ENCODE measurements at places on chromosomes 4 and X.

- no peak for DNase-seq
Observed at GRCh38 chr4:150323406-150324325, 245.4 kb downstream of the DCLK2 start.

GRCh38 chr4:173194157-173194556 is 25.5 kb downstream of the GALNT7 start:
- no peak for DNase-seq

DNA sequence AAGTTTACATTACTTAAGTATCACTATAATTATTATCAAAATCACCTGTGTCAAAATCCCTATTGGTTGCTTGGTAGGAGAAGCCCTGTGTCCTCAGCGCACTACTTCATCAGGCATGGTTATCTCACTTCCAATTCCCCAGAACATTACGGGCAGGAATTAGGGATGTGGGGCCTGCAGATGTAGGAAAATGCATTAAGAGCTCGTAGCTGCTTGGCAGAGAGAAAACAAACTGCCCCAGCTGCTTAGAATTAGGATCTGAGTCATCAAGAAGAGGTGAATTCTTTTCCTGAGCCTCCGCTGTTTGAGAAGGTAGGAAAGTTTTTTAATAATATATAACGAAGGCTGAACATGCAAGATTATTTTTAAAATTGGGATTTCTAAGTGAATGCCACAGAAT is 31.1 kb upstream of the CLNK start:
- DNase-seq, result no peak

DNA sequence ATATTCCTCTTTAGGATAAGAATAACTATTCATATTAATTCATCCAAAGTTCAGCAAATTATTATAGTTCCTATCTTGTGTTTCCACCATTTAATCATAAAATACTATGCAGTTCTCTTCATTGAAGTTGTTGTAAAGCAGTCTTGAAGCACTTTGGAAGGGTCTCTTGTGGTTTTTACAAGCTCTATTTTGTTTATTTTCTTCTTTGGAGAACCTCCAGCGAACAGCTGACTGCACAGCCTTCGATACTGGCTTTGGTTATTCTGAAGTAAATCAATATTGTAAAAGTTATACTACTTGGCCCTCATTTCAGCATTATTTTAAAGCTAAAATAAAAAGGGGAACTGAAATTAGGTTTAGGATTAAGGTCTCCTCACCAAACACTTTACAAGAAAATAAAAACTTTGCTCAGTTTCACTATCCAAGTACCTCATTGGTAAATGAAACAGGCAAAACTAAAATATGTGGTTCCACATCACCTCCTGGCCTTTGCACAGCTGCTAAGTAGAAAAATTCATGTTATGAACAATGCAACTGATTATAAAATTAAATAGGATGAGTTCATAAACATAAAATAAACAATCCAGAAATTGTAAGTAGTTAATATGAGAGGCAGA is 1629.2 kb upstream of the ADGRL3 start:
- no peak for DNase-seq

DNA sequence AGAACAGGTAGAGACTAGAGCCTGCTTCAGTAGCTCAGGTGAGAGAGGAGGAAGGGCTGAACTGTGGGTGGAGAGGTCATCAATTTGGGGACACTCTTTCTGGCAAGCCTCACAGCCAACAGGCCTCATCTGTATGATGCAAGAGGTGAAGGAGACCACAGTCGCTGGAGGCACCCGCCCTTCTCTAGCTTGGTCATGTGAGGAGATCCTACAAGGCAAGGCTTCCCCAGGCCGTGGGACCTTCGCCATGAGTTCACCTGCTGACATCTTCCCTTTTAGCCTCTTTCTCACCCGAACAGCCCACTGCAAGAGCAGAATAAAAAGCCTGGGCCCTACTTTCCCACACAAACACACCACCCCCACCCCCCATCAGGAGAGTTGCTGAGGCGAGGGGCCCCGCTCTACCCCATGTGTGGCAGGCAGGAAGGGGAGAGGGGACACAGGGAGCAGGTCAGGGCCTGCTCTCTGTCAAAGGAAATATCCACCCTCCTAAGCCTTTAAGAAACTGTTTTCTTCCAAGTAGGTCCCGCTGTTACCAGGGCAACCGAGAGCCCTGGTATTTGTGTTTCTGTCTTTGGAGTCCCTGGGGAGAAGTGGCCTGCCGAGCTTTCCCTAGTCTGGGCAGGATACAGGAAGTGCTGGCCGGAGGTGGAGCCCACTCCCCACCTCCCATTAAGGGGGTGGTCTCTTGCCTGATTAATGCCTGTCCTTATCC is 8.1 kb downstream of the RTL5 start:
- no peak for DNase-seq

DNA sequence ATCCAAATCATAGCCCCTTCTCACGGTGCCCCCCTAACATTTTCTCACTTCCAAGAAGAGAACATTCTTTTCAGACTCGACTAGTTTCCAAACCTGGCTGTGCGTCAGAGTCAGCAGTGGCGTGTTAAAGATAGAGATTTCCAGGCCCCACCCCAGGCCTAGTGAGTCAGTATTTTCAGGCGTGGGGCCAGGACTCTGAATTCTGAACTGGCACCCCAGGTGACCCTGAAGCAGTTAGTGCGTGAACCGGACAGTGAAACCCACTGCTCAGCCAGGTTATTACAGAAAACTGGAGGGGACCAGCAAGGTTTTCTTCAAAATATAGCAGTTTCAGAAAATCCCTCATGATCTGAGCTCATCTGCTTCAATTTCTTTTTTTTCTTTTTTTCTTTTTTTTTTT is 35.0 kb upstream of the BCOR start:
- no peak for DNase-seq

DNA sequence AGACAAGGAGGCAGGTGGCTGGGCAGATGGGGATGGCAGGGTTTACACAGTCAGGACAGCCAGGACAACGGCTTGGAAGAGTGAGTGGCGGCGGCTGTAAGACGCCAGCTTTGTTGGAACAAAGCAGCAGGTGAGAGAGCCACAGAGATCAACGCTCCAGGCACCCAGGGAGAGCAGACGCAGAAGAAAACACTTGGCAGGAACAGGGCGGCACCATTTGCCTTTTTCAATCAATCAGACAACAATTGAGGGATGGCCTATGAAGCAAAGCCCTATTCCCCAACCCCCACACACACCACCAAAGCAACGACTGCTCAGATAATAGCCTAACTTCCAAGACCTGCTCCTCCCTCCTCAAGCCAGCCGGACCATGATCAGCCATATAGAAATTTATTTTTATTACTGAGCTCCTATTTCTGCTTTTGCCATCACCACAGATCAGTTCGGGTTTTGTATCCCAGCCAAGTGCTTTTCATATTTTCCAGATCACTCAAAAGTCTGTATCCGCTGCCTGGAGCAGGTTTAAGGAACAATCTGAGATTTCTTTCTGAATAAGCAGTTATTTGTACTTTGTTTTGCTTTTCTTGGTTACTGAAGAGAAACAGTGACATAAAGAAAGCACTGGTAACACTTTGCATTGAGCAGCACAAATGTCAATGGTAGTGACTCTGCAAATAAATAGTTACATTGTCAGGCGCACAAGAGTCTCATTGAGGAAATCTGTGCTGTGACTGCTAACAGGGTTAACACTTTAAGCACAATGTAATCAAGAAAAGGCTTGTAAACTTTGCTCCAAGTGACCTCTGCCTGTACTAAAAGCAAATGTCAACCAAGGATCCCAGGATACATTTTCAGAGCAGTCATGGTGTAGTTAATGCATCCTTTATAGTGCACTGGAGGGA is 81.8 kb upstream of the RBPJ start:
- DNase-seq, result peak; percentile 39

GRCh38 chrX:52867610-52868348 is at the start of gene XAGE3:
Gene XAGE3, minus strand, starts transcription at chrX:52868083. Its CDS starts 950 bp downstream, at chrX:52867133.
- DNase-seq, result no peak

DNA sequence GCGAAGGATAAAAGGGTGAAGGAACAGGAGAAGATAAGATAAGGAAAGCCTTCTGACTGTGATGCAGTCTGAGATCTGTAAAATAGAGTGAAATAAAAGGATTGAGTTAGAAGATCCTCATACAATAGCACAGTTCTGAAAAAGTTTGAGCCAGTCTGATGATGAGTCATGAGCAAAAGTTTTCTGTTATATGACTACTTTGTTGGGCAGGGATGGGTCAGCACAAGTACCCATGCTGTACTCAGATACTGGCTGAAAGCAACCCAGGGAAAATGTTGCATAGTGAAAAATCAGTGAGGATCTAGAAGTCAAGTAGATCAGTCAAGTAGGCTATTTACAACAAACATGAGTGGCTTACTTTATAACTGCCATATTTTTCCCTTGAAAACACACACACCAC is 253.5 kb downstream of the PCDH10 start:
- DNase-seq, result no peak

DNA sequence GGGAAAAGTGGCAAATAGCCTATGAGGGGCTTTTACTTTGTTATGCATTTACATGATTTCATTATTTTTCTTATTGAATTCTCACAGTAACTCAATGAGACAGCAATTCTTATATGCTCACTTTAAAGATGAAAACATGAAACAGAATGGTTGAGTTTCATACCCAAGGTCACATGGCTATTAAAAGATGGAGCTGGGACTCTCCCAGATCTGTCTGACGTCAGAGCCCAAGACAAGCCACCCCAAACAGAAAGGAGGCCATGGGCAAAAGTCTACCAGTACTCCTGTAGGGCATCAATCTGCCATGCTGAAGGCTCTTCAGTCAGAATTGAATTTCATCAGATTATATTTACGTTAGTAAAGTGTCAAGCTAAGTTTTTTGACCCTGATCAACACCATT is 13.2 kb downstream of the HSD17B11 start:
- DNase-seq, result no peak

DNA sequence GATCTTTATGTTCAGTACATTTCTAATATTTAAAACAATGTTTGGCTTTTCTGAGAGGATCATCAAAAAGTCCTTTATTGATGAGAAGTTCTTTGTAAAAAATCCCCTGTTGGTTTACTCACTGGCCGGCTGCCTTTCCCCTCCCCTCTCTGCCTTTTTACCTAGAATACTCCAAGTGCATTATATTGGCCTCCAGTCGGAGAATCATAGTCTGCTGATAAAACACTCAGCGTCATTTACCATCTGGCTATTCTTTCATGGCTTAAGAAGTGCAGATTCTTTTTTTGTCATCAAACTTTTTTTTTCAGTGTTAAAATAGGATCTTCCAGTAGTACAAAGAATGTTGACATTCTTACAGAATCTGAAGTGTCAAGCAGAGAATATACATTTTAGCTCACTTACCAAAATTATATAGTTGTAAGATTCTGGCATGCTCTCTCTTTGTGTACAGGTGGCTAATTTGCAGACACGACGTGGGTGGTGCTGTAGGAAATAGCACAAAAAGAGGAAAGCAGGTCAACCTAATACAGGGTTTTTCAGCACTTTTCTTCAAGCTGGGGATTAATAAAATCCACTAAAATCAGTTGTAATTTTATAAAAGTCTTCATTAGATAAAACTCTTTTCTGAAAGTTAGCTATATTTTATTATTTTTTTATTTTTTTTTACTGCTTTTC is 731.8 kb downstream of the KCTD8 start:
- no peak for DNase-seq

DNA sequence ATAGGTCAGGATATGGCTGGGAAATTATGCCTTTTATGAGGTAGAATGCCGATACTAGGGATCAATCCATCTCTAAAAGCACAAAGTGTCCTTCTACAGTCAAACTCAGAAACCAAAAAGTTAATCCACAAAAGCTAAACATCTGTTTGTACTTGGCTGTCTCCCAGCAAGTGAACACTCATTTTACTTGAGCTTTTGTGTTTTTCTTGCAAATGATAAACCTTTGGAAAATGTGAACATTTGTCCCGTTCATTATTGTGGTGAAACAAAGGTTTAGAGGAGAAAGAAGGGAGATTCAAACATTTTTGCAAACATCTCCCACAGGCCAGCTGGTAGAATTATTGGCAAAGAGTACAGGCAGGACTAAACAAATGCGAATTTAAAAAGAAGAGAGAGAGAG is 300.6 kb upstream of the SPANXN1 start:
- DNase-seq, result no peak

GRCh38 chr4:4995103-4995907 is 24.0 kb downstream of the CYTL1 start:
- peak; percentile 85 for DNase-seq

DNA sequence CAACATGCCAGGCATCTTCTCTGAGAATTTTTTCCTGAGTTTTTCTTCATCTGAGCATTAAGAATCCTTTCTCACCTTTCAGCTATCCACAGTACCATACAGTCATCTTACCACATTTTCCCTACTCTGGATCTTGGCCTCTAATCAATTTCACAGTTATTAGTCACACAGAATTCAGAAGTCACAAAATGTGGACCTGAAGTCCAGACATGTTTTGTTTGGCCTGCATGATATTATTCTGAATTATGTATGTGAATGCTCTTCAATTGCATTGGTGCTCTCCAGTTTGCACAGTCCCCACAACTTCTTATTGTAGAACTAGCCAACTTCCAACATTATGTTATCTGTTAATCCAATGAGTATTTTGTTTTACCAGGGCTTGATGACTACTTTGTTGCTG is 102.3 kb upstream of the GRIA3 start:
- no peak for DNase-seq

Measured in glutamatergic neuron (in vitro differentiated cells).